ENCODE measurements at places on chromosomes 4 and X.
A peak's percentile ranks its signal among the peaks of the same experiment; 100 is the strongest.

DNA sequence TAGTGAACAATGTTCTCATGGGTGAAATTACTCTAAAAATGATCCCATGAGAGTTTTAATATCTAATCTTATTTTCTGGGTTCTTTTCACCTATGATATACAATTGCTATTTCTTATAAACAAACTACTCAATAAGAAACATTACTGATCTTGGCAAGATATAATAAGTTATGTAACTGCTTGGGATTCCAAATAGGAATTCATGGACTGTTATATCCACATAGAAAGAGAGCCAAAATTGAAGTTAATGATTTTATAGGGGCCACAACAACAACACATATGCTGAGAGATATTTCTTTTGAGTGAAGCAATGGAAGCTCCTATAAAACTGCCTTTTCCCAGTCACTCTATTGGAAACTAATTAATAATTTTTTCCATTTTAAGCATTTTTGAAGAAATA lies 90.4 kb upstream of the TLL1 start:
- no peak for DNase-seq

DNA sequence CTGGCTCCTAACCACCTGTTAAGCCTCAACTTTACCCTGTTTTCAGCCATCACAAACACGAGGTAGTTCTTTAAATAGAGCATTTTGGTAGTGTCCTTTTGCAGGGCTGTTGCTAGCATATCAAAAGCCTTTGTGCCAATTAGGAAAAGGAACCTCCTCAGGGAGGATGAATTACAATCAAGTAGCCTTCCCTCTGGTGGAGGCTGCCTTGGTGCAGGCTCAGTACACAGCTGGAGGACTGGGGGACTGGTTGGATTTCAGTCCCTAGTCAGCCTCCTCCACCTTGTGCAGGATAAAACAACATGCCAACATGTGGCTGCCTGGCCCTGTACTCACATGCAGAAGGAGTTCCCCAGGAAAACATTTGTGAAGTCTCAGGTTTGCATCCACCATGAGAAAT lies 53.1 kb downstream of the RASGEF1B start:
- no peak for DNase-seq

- DNase-seq: no peak
These were observed 60.0 kb downstream of the SLC9B1 start for GRCh38 chr4:102959496-102959895.

DNA sequence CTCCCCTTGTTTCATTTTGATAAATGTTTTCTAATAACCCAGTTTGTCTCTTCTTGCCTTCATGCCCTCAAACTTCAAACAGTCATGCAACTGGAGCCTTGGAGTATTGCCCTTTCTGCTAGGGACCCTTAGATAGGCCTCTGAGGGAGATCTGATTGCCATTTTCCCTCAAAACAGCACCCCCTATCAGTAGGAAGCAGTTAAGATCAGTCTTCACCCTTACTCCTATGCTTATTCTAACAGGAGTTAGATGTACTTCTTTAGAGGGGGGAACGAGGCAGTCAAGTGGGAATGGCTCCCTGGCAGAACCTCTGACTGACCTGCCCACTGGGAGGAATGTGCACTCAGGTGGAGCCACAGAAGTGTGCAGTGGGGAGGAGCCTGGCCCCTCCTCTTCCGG lies 74.1 kb downstream of the FAM47A start:
- DNase-seq: no peak

- DNase-seq: no peak
These were observed 13.4 kb upstream of the COL25A1 start for GRCh38 chr4:109315818-109316217.

DNA sequence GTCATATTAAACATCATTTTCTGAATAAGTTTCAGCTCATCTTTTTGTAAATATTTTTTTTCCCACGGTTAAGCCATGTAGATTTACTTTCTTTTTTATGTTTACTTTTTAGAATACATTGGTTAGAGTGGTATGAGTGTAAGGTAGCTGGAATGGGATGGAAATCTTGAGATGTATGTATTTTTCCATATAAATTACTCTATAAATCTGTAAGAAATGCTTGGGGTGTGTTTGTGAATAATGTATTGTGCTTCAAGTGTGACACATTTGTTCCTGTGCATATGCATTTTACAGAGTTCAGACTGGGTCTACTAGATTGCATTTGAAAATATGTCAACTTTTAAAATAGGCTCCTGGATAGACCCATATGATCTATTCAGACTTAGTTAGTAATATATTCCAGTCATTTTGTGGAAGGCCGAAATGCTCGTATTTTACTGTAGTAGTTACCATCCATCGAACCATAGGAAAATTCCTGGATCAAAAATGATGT lies 756.8 kb downstream of the RAPGEF2 start:
- DNase-seq: no peak

DNA sequence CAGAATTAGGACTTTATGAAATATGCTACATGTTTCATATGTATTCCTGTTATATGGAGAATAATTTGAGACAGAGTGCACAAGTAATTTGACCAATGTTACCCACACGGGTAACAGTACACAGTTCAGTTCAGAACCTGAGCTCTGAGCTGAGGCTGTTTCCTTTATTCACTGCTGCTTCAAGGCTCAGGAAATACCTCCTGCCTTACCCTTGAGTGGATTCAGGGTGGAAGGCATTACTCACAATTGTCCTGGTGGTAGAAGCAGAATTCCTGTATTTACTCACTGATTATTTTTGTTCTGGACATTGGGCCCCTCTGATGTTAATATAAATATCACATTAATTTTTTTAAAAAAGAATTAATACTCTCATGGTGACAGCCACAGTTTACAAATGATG lies 73.5 kb upstream of the CAMK2D start:
- no peak for DNase-seq

- no peak for DNase-seq
These were observed 29.8 kb downstream of the SLC9A6 start for GRCh38 chrX:136015016-136015415.

DNA sequence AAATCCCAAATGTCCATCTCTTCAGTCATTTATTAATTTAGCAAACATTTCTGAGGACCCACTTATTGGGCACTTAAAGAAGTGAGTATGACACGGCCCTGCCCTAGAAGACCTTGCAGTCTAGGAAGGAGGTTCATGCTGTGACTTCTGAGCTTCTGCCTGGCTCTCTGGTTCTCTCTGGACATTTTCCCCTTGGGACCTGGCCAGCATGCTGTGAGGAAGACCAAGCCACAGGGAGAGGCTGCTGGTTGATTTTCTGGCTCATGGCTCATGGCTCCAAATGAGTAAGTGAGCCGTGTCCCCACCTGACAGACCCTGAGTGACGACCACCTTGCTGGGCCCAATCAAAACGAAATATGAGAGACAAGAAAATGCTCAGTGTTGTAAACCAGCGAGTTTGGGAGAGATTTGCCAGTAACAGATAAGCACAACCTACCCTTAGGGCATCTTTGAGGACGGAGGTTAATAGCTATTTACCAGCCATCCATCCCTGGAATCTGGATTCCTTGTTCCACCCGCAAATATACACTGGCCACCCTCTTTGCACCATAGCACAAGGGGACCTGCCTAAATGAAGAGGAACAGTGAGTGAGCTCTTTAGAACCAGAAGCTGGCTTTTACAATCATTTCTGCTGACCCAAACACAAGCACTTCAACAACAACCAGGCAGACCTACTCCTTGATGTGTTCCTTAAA lies 876 bp downstream of the MPP1 start:
- DNase-seq: no peak

DNA sequence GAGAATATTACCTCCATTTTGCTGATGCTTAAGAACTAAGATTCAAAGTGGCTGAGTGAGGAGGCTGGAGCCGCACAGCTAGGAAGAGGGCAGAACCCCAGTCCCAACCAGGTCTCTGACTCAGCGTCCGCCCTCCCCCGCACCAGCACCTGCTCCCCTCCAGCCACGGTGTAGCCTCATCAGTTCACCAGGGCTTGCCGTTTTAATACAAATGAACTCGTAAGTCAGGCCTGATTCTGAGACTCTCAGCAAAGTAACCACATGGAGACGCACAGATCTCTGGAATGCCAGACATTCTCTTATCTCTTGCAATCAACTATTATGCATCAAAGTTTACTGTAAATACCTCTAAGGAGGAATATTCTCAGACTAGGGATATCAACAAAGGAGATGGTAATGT lies 52.4 kb downstream of the ENPP6 start:
- DNase-seq: no peak

DNA sequence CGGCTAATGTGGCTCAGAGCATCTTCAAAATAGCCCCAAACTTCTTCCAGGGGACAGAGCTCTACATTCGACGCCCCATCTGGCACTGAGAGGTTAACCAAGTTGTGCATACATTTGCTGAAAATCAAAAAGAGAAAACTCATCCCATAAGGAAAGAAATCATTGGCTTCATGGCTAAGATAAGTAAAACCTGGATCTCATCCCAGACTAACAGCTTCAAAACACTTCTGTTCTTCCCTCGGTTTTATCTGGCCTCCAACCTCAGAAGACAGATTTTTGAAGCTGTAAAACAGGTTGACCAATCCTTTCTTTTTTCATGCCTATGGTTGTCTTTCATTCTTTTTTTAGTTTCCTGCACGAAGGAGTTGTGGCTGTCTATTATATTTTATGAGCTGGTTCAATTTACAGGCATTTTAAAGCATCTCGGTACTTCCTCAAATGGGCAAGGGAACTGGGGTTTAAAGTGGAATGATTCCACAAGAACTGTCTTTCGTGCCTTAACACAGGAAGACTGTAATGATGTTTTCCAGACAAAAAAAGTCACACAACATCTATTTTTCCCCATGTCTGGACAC lies 107.6 kb downstream of the DLG3 start:
- DNase-seq: no peak

DNA sequence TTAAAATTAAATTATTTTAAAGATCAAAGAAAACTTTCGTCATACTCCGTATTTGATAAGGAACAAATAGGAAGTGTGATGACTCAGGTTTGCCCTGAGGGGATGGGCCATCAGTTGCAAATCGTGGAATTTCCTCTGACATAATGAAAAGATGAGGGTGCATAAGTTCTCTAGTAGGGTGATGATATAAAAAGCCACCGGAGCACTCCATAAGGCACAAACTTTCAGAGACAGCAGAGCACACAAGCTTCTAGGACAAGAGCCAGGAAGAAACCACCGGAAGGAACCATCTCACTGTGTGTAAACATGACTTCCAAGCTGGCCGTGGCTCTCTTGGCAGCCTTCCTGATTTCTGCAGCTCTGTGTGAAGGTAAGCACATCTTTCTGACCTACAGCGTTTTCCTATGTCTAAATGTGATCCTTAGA lies at the start of gene CXCL8:
TSS of gene CXCL8 (plus strand) at position 217 of the 426 bp plus-strand sequence. CDS start at position 307, 90 bp downstream.
- DNase-seq: no peak

- no peak for DNase-seq
These were observed 37.5 kb downstream of the MTMR1 start for GRCh38 chrX:150730719-150731118.

DNA sequence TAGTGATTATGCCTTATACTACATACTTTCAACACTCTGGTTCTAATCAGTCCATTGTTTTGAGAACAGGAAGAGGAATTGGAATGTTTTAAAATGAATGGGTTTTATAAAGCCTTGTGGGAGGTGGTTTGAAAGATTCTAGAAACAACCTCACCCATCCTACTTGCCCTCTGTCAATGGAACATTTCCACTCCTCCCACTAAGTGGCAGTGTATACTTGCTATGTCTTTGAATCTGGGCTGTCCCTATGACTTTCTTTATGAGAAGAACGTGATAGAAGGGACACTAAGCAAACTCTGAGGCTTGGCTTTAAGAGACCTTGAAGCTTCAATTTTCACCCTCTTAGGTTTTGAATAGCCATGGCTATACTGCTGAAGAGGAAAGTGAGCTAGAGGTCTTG lies 611.2 kb downstream of the PPP4R3C start:
- DNase-seq: no peak

GRCh38 chr4:120724656-120725055 lies 197.9 kb downstream of the PRDM5 start:
- DNase-seq: no peak

DNA sequence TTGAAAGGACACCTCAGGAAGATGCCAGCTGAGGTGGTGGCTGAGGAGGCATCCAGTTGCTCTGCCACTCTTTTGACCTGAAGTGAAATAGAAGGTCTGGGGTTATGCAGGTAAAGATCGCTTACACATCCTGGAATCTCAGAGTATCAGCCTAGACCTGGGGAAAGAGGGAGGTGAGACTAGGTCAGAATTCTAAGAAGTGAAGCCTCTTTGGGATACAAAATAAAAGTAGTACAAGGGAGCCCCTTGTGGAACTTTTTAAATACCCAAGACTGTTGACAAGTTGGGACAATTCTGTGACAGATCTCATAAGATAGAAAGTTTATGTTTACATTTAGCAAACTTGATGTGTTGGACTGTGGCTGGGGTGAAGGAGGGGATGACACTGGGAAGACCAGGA lies 263.1 kb downstream of the SPRY1 start:
- no peak for DNase-seq

- DNase-seq: no peak
These were observed 50.3 kb upstream of the HGFAC start for GRCh38 chr4:3391422-3391821.

DNA sequence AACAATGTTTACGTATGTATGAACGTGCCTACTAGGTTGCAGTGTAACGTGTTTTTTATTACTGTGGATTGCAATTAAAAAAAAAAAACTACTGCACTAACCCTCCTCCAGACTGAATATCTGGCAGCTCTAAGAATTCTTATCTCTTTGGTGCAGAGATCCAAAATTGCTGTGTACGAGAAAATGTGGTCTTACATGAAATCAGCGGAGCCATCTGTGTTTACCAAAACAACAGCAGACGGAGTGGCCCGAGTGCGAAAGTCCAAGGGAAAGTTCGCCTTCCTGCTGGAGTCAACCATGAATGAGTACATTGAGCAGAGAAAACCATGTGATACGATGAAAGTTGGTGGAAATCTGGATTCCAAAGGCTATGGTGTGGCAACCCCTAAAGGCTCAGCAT lies 268.1 kb downstream of the THOC2 start:
- no peak for DNase-seq

- peak; percentile 71 for DNase-seq
These were observed 29.2 kb upstream of the MXD4 start for GRCh38 chr4:2290974-2291704.

DNA sequence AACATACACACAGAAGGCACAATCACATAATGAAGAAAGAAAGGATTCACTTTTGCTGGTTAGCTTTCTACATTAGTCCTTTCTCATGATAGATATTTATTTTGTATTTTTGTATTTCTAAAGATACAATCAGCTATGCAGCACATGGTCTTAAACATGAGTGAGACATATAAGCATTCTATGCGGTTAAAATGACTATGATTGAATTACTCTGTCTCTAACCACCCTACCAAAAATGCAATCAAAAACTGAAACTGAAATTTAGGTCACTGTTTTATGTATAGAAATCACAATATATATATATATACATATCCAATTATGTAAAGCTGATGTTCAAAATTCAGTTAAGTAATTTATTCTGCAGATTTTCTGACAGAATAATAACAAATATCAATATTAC lies 21.9 kb downstream of the CXXC4 start:
- no peak for DNase-seq

GRCh38 chrX:119482041-119482440 lies 13.8 kb downstream of the SLC25A5 start:
- DNase-seq: no peak

GRCh38 chr4:80420638-80421037 lies 85.1 kb downstream of the CFAP299 start:
- no peak for DNase-seq

Data from activated CD8-positive, alpha-beta memory T cell treated with anti-CD3 and anti-CD28 coated beads for 1 hour (primary cell).